ENCODE measurements at places on chromosomes 2 and 18. TPM values are rescaled to one million over a fixed set of nuclear protein-coding genes. Genes with fewer than 3 reads are reported as not detected.

VSNL1 gene
- total RNA-seq, result 0.77 TPM

RGPD4 gene
- not detected for total RNA-seq

DAPL1 gene
- not detected for total RNA-seq

COBLL1 gene
- total RNA-seq, result 14.5 TPM

GNLY gene
- not detected for total RNA-seq

HIBCH gene
- 20.7 TPM for total RNA-seq

SKA1 gene
- 9.9 TPM for total RNA-seq

RNU2-63P gene
- total RNA-seq, result not detected

ALKAL2 gene
- total RNA-seq, result not detected

PRKAG3 gene
- not detected for total RNA-seq

Data from uterine smooth muscle cell (primary cell).